CD4-positive, alpha-beta T cell treated with Interleukin-10 for 1 hour (primary cell): ENCODE measurements at places on chromosomes 2 and 18.
A peak's percentile ranks its signal among the peaks of the same experiment; 100 is the strongest.

DNA sequence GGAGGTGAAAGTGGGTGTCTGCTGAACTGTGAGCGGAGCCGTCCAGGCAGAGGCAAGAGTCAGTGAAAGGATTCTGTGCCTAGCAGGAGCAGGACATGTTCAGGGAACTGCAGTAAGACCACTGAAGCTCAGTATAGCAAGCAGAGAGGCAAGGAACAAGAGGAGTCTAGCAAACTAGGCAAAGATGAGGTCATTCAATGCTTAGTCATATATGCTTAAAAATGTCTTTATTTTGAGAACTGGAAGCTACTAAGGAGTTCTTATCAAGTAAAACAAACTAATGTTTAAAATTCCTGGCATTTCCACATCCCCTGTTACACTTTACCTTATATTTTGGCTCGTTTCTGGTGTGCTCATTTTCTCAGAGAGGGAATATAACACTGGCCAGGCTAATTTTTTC lies 913.4 kb downstream of the CBLN2 start:
- no peak for DNase-seq

DNA sequence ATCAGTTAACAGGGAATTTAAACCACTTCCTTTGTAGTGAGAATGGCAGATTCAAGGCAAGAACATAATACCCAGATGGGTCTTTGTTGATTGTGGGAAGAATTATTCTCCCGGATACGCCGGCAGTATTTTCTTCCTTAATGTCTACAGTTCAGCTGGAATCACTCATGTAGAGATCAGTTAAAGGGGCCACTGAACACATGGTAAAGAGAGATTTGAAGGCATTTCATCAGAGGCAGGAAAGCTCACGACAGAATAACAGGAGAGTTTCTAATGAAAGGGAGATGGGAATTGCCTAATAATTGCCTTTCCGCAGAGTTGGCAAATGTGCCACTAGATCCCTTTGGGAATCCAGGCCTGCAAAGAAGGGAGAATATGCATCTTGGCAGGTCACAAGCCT lies 327.7 kb upstream of the ZNF804A start:
- DNase-seq: no peak

GRCh38 chr2:102929721-102930120 lies 167.9 kb downstream of the TMEM182 start:
- no peak for DNase-seq

GRCh38 chr2:128867936-128868636 lies 549.4 kb upstream of the HS6ST1 start:
- no peak for DNase-seq

DNA sequence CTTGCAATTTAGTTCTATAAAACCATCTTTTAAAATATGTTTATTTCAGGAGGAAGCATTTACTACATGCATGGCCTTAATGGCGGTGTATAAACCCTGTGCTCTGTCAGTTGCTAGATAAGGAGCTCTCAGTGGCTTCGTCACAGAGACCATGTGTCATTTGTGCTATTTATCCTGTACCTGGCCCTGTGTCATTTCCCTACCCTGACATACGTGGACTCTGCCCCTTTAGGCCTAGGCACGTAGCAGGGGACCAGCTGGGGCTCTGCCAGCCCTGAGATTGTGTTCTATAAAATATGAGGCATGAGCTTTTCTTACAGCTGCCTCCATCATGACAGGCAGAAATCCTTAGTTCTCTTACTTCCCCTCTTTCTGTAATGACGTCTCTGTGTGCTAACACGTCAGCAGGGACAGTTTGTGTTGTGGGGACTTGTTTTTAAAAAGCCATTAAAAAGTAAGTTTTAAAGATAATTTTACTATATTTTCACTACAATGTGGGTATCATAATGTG lies 88.0 kb downstream of the ITGB1BP1 start:
- no peak for DNase-seq

GRCh38 chr18:57561728-57562423 lies 24.6 kb downstream of the FECH start:
- peak; percentile 62 for DNase-seq

DNA sequence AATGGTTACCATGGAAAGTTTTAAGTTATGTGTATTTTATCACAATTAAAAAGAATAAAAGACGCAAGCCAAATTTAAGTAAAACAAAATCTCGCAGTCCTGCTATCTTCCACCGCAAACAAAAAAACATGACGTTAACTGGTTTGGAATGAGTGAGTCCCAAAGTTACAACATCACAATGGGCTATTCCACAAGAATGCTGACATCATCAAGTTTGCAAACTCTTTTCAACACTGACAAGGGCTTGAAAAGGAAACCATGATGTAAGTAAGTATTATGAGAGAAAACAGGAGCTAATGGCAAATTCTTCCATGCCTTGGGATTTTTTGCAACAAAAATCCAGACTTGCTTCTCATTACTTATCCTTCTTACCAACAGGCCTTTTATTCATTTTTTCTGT lies 31.1 kb downstream of the SIGLEC15 start:
- DNase-seq: no peak

DNA sequence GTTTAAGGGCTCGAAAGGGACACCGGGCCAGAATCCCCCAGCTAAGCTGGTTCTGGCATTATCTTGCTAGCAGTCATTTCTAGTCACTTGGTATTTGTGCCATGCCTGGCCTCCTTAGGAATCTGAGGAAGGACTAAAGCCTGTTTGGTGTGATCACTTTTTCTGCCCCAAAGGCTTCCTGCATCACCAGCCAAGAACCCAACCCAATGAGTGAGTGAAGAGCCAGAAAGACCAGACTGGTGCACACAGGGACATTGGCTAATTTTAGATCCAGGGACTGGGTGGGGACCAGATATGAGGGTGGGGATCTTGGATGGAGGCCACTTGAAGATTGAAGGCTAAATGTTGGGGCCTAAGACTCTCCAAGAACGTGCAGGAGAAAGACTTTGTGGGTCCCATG lies 411.9 kb upstream of the TNP1 start:
- no peak for DNase-seq

- no peak for DNase-seq
Observed at GRCh38 chr18:12766986-12767433, 64.2 kb downstream of the PSMG2 start.

GRCh38 chr18:39960550-39960949 lies 1994.5 kb upstream of the PIK3C3 start:
- DNase-seq: no peak

GRCh38 chr2:181130686-181131085 lies 150.3 kb downstream of the UBE2E3 start:
- DNase-seq: no peak

DNA sequence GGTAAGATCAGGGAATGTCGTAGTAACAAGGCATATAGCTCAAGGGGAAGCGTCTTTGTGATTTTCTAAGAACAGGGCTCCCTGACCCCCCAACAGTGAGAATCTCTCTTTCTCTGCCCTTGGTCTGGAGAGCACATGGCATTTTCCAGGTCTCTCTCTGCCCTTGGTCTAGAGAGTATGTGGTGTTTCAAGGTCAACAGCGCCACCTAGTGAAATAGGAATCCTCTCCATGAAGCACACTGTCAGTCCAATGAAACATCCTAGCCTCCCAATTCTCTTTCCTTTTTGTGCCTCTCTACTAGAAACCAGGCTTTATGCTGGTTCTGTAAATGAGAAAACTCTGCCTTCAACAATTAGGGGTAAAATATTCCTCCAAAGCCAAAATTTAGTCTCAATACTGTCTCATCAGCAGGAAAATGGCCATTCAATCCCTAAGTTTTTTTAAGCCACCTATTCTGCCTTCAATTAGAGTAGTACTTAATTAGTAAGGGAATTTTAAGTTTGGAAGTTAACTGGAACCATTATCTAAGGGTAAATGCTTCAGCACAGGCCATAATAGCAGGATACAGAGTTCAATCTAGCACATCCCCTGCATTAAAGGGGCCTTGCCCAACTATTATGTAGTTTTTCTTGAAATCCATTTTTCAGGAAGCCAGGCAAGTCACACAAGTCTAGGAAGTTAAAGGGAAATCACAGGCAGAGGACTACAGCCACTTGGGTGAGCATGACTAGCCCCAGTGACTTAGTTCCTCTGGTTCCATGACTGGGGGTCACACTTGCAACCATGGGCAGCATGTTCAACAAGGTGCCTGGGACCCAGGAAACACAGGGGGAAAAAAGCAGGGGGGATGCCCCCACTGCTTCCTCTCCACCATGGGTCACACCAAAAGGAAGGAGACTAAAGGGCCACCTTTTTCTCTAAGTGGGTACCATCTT lies 12.4 kb downstream of the DYM start:
- DNase-seq: peak; percentile 73

DNA sequence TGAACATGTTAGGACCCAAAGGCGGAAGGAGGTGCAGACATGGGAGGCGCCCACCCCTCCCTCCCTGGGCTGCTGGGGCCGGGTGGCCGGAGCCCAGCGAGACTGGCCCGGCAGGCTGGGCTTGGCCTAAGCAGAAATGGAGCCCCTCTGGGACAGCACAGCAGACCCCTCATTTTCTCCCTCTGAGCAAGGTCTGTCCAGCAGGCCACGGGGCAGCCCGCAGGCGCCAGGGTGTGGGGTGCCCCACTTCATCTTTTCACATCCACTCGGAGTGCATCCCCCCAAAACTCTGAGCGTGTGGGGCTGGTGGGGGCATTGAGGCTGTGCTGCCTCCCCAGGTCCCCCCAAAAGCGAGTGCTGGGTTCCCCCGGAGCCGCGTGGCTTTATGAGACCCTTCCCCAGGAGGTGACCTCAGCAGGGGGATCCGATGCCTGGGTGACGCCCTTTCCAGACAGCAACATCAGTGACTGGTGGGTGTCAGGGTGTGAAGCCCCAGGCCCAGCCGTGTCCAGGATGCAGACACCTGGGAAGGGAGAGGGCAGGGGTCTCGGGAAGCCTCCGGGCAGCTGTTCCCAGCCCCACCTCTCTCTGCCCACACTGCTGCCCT lies 36.7 kb upstream of the GPC1 start:
- DNase-seq: no peak

DNA sequence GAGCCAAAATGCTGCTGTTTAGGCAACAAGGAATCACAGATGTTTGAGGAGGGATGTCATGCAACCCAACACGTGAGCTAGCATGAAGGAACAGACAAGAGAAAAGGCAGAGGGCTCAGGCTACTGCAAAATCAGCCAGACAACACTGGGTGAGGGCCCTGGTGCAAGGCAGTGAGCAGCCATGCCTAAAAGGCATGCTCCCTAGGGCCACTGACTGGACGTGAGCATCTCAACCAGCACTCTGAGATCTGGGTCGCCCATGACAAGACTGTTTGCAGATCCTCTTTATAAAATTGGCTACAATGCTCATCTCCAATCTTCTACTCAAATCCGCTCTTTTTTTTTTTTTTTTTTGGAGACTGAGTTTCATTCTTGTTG lies 49.1 kb downstream of the KIAA2012 start:
- no peak for DNase-seq

DNA sequence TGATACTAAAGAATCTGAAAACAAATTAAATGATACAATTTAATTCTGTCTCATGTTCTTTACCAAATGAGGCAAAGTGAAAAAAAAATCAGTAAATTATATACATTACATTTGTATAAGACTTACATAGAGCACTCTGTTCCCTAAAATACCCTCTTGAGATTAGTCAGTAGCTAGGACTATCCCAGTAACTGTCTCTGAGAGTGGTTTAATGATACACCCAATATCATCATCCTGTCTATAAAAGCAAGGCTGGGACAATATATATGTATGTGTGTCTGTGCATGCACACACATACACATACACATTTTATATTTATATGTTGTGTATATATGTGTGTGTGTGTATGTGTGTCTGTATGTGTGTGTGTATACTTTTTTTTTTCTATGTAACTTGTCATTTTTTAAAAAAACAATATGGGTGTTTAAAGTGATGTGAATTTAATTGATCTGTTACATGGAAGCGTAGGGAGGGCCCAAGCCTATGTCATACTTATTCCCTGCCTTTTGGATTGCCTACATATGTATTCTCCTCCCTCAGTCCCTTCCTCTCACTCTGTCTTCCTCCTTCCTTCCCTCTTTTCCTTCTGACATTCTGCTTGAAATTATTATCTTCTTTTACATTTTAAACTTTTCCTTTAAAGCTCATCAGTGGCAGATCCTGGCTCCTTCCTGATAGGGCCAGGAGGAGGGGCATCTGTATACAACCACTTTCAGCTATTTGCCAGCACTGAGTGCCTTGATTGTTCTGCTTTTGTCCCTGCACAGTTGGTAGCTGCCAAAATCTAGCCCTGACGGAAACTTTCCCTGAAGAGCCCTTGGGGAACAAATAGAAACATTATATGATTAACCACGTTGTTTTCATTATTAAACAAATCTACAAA lies 6.8 kb downstream of the ASXL3 start:
- DNase-seq: no peak

DNA sequence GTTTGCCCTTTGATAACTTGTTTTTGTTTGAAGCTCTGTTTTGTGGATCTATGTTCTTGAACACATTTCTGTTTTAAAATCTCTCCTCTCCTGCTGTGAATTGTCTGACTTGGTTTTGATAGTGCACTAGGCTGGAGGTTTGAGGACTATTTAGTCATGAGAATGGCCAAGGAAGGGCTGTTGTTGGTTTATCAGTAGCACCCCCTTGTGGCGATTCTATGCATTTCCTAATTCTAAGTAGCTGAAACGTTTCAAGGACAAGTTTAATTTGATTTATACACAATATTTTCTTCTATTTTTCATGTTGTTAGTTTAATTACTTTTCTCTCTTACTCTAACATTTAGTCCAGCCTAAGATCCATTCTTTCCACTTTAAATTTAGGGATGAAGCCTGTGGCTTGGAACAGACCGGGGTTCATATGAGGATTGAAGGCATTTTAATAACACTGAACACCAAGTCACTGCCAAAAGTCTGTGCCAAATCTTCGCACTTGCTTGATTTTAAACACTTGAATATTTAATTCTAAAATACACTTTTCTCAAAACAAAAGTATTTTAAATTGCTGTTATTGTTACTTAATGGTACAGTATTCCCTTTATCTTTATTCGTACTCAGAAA lies 166.0 kb downstream of the SOCS6 start:
- DNase-seq: peak; percentile 38

DNA sequence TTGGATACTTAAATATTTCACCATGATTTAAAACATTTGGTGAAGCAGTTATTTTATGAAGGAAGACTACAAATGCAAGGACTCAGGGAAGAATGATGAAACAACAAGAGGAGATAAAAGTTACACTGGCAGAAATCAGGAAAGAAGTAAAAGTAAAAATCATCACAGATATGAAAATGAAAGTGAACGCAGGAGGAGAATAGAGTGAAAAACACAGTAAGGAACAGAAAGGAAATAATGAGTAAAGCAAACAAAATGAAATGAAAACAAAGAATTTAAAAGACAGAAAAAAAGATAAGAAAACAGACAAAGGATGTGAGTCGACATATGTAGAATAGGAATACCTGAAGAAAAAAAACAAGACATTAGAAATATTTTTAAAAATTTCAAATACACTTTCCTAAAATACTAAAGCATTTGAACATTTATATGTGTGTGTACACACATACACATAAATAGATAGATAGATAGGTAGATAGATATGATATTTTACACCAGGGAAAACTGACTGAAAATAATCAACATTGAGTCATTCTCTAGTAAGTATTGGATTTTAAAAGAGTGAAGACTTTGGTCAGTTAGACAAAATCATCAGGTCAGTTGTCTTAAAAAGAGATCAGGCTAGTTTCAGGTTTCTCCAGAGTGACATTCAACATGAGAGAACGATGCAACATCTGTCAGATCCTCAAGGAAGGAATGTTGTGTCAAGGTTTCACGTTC lies 12.1 kb upstream of the KDSR start:
- DNase-seq: no peak

- DNase-seq: no peak
Observed at GRCh38 chr2:15939556-15939853, 845 bp upstream of the MYCN start.
